ENCODE measurements at places on chromosomes 1 and 21.

DNA sequence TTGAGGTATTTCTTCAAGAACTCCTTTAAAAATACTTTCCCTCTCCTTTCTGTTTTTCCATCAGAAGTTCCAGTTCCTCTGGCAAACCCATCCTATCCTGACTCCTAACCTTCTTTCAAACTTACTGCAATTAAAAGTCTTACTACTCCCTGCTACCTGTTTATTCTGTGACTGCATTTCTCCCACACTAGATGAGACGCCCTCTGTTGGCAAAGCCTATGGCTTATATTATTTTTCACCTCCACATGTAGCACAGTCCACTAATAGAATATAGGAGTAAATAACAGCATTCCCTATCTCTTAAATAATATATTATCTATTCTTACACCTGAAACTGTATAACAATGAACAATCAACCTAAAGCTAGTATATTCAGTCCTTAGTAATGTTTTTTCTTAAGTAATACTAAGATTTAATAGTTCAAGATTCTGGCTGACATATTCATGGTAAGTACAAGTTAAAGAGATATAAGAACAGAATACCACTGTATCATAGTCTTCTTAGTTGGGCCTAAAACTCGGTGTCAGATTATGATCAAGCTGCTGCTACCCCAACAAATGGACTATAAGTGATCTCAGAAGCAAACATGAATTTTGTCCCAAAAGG, 54.8 kb downstream of the RAB3GAP2 start:
- DNase-seq = peak; percentile 6

GRCh38 chr1:84973498-84974334, 23.2 kb downstream of the MCOLN2 start:
- DNase-seq = peak; percentile 29

- no peak for DNase-seq
These were observed 276.3 kb upstream of the GJB5 start for GRCh38 chr1:34478515-34479076.

DNA sequence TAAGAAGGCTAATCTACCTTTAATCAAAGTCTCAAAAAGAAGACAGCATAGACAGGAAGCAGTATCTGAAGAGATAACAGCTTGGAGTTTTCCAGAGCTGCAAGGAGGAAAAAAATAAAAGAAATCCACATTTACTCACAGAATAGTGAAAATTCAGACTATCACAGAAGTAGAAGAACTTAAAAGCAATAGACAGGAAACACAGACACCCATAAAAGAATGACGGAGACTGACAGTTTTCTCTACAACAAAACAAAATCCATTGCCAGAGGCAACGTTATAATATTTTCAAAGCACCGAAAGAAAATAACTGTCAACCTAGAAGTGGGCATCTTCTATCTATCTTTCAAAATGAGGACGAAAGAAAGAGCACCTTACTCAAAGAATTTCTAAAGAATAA, 104.4 kb downstream of the DMRTB1 start:
- DNase-seq = no peak

- DNase-seq = no peak
These were observed 66.1 kb downstream of the PBX1 start for GRCh38 chr1:164625004-164625617.

GRCh38 chr1:71777094-71777493, 505.2 kb downstream of the NEGR1 start:
- no peak for DNase-seq

DNA sequence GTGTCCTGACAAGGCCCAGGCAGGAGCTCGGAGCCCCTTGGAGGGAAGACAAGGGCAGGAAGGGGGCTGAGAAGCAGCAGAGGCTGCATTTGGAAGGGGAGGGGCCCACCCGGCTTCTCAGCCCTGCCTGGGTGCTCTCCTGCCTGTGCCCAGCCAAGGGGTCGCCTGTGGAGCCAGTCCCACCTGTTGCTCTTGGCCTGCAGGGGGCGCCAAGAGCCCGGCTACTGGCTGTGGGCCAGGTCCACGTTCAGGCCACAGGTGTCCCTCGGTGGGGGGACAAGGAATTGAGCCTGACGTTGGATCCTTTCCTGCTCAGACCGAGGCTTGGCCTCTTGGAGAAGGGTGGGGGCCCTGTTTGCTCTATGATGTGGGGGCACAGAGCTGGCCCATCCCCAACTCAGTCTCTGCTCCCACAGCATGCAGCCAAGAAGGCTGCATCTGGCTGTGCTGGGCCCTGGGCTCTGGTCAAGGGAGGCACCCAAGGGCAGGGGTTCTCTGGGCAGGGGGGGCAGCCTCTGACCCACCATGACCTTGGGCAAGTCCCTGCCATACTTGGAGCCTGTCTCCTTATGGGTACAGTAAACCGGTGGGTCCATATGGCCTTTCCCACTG, 10.9 kb downstream of the WNT4 start:
- DNase-seq = peak; percentile 30

DNA sequence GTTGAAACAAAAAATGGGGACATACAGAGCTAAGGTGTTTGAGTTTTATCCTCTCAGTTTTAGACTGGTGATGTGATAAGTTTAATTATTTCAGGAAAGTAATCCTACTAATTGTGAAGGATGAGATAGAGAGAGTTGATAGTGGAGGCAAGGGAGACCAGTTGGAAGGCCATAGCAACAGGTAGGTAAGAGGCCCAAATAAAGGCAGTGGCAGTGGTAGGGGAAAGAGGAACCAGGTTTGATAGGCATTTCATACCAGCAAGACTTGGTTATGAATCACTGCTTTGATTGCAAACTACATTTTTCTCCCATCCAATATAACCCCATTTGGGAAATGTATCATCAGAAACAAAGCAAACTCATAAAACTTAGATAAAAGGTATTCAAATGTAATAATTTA, 63.1 kb upstream of the SH3GLB1 start:
- no peak for DNase-seq

DNA sequence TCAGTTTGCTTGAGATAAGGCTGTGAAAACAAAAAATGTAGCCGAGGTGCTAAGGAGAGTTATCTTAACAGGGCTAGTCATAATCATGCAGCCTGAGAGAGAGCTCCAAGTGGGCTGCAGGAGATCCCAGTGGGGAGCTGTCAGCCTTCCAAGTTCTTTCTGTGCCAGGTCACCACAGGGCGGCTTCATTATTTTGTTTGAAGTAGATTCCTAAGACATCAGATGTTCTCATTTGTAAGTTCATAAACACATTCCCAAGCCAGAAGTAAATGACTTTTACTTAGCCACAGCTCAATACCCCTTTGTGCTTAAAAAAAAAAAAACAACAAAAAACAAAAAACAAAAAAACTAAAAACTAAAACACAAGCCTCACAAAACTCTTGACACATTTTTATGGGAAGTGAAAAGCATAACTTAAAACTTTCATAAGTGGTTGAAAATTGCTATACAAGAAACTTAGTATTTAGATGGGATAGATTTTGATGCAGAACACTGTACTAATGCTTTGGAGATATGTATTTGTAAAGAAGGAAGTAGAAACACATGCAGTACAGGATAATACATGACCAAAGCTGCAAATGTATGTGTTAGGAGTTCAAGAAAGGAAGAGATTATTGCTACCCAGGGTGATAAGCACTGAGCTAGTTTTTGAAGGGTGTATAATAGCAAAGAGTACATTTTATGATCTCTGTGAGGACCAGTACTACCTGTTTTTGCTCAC, 8.6 kb downstream of the CDC14A start:
- DNase-seq = peak; percentile 57

- DNase-seq = no peak
These were observed 6.0 kb downstream of the KLHDC8A start for GRCh38 chr1:205350691-205351141.

DNA sequence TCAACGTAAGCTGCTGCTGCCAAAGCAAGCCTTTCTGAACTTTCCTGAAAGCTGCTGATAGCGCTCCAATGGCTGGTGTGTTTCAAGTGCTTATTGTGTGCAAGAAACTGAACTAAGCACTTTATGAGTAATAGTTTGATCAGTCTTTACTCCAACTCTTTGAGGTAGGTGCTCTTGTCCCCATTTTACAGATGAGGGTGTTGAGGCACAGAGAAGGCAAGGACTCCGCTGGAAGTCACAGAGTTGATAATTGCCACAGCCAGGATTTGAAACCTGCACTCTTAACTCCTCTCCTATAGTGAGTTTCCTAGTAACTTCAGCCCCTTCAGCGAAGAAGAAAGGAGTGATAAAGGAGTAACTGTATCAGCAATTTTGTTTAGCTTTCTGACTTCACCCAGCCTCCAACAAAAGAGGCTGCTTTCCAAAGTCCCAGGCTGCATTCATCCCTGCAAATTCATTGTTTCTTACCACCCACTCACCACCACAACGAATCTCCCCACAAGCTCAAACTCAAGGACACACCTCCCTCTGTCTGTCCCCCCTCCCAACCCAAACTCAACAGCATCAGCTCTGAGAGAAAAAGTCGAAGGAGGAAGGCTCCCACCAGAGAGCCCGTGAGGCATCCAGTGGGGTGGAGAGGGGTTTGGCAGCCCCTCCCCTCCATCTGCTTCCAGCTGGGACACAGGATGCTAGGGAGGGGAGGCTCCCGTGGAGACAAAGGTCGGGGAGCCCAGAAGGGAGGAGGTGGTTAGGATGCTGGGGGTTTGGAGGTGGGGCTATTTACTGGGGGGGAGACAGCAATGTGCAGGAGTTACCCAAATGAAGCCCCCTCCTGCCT, 139.6 kb downstream of the NAV1 start:
- no peak for DNase-seq

DNA sequence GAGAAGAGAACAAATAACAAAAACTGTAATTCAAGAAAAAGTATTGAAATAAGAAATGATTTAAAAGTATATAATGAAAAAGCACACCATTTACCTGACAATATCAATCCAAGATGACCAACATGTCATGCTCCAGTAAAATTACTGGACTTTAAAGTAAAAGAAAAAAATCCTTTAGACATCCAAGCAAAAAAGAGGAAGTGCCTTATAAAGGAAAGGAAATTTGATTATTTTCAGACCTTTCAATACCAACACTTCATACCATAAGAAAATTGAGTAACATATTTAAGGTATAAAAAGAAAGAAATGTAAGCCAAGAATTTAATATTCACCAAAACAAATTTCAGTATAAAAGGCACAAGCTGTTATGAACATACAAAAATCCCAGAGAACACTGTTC, 46.2 kb upstream of the SSX2IP start:
- no peak for DNase-seq

DNA sequence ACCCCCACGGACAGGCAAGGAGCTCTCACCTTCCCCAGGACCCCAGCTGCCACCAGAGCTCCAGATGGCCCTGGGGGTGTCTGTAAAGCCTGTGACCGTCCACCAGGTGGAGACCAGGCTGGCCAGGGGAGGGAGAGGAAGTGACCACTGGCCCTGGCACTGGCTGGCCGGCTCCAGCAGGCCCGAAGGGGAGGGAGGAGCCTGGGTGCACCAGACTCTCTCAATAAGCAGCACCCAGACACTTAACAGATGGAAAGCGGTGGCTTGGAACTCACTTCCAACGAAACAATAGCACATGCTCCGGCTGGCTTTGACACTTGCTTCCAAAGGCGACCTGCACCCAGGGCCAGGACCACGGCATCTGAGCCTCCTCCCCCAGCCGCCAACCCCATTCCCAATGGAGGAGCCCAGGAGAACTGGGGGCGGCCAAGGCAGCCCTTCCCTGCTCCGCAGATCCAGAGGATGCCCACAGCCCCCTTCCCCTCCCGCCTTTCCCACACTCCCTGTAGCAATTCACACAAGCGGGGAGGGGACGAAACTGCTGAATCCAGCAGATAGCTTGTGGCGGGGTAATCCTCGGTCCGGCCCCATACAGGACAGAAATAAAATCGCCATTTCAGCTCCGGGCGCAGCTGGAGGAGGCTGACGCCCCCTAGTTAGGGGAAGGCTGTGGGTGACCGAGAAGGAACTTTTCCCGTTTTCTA, 742 bp upstream of the PDE9A start:
- peak; percentile 54 for DNase-seq

- DNase-seq = no peak
These were observed 7.9 kb upstream of the DISC1 start for GRCh38 chr1:231618609-231619256.

- DNase-seq = no peak
These were observed 31.5 kb downstream of the RIMS3 start for GRCh38 chr1:40633931-40634376.

GRCh38 chr1:200496937-200497336, 87.1 kb upstream of the ZNF281 start:
- no peak for DNase-seq

DNA sequence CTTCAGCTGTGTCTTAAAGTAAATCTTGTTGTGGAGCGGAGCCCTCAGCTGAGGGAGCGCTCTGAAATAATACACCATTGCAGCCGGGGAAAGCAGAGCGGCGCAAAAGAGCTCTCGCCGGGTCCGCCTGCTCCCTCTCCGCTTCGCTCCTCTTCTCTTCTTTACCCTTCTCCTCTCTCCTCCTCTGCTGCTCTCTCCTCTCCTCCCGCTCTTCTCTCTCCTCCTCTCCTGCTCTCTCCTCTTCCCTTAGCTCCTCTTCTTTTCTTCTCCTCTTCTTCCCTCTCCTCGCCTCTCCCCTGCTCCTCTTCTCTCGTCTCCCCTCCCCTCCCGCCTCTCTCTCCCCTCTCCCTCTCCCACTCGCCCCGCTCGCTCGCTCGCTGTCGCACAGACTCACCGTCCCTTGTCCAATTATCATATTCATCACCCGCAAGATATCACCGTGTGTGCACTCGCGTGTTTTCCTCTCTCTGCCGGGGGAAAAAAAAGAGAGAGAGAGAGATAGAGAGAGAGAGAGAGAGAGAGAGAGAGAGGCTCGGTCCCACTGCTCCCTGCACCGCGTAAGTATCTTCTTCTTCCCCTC, at the start of gene PROX1:
PROX1 (plus strand) TSS at position 47 of the 580 bp plus-strand sequence. CDS start 8,563 bp downstream, outside the sequence.
- peak; percentile 85 for DNase-seq

DNA sequence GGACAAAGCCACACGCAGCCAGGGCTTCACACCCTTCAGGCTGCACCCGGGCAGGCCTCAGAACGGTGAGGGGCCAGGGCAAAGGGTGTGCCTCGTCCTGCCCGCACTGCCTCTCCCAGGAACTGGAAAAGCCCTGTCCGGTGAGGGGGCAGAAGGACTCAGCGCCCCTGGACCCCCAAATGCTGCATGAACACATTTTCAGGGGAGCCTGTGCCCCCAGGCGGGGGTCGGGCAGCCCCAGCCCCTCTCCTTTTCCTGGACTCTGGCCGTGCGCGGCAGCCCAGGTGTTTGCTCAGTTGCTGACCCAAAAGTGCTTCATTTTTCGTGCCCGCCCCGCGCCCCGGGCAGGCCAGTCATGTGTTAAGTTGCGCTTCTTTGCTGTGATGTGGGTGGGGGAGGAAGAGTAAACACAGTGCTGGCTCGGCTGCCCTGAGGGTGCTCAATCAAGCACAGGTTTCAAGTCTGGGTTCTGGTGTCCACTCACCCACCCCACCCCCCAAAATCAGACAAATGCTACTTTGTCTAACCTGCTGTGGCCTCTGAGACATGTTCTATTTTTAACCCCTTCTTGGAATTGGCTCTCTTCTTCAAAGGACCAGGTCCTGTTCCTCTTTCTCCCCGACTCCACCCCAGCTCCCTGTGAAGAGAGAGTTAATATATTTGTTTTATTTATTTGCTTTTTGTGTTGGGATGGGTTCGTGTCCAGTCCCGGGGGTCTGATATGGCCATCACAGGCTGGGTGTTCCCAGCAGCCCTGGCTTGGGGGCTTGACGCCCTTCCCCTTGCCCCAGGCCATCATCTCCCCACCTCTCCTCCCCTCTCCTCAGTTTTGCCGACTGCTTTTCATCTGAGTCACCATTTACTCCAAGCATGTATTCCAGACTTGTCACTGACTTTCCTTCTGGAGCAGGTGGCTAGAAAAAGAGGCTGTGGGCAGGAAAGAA, 8.1 kb downstream of the PSRC1 start:
- peak; percentile 79 for DNase-seq

- peak; percentile 28 for DNase-seq
These were observed 39.9 kb upstream of the TADA1 start for GRCh38 chr1:166915941-166916340.

- no peak for DNase-seq
These were observed 45.7 kb upstream of the CACYBP start for GRCh38 chr1:174954073-174954460.

Data from EL (cell line).